NCI-H2107 (cell line): ENCODE measurements at places on chromosomes 11 and 22.
A peak's percentile ranks its signal among the peaks of the same experiment; 100 is the strongest.

DNA sequence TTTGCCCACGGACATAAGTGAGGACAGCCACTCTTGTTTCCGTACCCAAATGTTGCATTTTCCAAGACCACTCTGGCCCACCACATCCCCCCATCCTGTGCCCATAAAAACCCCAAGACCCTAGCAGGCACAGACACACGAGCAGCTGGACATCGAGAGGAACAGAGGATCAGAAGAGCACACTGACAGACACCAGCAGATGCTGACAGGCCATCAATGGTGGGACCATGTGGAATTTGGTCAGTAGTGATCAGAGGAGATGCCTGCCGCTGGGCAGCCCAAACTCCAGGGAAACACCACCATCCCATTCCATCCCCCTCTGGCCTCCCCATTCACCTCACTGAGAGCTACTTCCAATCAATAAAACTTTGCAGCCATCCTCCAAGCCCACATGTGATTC is 87.0 kb downstream of the DLG2 start:
- no peak for DNase-seq

DNA sequence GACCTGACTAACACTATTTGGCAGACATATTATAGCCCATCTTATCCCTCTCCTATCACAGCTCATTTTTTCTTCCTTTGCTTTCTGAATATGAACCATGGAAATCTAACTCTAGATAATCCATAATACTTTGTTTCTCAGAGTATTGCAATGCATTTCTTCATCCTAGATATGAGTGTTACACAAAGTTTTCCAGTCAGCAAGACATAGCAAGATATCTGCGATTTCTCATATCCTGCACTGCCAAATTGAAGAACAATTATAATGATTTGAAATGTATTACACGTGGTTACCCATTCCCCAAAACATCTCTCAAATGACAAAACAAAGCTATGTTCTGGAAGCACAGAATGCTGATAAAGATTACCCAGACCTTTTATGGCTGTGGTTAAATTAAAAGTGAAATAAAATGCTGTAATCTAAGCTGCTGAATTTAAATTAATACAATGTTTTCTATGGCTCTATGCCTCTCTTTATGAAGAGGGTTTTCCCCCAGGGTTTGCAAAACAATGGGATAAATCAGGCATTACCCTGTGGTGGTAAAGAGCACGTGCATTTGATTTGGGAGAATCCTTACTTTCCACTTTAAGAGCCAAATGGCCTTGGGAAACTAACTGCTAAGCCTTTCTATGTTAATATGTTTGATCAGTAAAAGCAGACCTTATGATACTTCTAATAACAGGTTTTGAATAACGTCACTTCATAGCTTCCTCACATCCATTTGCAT is 1291.0 kb upstream of the CNTN5 start:
- no peak for DNase-seq

GRCh38 chr11:61297746-61298145 is 2.6 kb upstream of the VWCE start:
- DNase-seq, result no peak

GRCh38 chr11:100800202-100800601 is 113.1 kb downstream of the ARHGAP42 start:
- no peak for DNase-seq

DNA sequence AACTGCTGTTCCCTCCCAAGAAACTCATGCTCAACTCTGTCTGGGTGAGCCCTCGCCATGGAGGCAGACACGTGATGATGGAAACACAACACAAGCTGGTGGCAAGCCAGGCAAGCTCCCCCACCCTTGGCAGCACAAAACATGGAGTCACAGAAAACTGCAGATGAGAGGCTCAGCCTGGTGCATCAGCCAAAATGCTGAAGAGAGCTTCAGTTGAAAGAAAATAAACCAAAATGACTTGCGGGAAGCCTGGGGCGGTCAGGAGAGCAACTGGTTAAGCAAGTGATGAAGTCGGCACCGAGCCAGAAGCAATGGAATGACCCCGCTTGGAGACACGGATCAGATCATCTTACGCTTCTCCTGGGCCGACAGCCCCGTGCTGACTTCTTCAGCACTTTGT is 68.3 kb downstream of the C11orf58 start:
- no peak for DNase-seq

DNA sequence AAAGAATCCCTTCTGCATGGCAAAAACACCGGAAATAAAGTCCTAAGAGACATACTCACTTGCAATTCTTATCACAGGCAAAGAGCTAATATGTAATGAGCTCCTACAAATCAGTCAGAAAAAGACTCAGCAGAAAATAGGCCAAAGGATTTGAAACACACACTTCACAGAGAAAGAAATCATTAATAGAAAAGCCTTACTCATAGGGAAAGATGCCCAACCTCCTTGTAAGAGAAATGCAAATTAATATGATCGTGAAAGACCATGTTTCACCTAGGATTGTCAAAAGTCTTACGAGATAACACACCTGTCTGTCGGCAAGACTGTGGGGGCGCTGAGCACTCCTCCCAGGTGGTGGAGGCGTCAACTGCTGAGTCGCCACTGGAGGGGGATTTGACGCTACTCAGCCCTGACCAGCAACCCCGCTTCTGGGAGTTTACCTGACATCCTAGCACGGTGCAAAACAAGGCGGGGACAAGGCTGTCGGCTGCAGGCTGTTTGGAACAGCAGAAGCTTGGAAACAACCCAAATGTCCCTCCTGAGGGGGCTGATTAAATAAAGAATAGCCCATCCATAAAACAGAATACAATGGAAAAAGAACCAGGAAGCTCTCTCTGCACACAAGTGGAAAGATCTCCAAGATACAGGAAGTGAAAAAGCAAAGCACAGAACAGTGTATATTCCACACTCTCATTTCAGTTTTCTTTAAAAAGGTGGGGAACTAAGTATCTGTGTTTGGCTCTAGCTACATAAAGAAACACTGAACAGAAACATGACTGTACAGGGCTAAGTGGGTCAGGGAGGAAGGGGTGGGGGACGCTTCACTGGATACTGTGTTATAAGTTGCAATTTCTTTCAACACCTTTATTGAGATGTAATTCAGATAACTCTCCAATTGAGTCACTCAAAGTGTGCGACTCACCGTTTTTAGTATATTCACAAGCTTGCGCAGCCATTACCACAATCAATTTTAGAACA is 11.5 kb downstream of the CSNK1E start:
- DNase-seq, result no peak

GRCh38 chr11:67464411-67465188 is 4.5 kb downstream of the TMEM134 start:
- DNase-seq, result peak; percentile 56

- no peak for DNase-seq
Observed at GRCh38 chr11:64456509-64457320, 97.8 kb downstream of the RPS6KA4 start.

GRCh38 chr11:118415739-118416068 is 14.3 kb downstream of the ATP5MG start:
- DNase-seq, result no peak

GRCh38 chr11:43397251-43397650 is 38.5 kb downstream of the TTC17 start:
- no peak for DNase-seq

- DNase-seq, result no peak
Observed at GRCh38 chr11:30859669-30860068, 273.5 kb upstream of the MPPED2 start.

GRCh38 chr22:29503811-29504372 is 23.9 kb downstream of the NEFH start:
- DNase-seq, result no peak

GRCh38 chr11:22859756-22860155 is 518 bp downstream of the CCDC179 start:
- DNase-seq, result no peak

DNA sequence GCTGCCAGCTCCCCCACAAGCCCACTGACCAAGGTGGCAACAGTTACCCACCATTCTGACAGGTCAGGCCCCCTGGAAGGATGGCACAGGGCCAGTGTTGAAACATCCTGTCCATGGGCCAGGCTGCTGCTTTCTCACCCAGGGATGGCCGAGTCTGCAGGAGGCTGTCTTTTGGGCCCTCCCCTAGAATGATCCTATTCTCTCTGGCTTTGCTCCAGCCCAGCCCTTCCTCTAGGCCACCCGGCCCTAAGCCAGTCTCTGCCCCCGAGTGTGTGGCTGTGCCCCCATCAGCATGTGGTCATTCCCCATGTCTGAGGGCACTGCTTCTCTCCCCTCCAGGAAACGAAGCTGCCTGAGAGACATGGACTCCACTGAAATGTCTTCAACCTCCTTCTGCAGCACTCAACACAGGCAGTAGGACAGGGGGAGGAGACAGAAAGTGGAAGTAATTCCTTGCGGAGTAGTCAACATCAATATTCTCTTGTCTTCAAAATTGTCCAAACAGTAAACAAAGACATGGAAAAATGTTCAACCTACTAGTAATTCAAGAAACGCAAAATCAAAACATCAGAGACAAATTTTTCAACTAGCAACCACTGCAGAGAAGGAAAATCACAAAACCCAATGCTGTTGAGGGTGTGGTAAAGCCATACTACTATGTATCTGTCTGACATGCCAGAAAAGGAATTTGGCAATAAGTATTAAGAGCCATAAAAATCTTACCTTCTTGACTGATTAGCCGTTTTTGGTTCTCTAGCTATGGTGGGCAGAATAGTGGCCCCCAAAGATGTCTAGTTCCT is 5.1 kb upstream of the SCARF2 start:
- DNase-seq, result no peak

GRCh38 chr11:117828611-117829368 is 4.2 kb upstream of the FXYD2 start:
- no peak for DNase-seq

GRCh38 chr11:64074239-64074638 is 38.5 kb downstream of the FLRT1 start:
- no peak for DNase-seq

GRCh38 chr11:57555393-57555792 is 12.1 kb downstream of the UBE2L6 start:
- DNase-seq, result no peak

- no peak for DNase-seq
Observed at GRCh38 chr22:46827781-46828180, 65.3 kb downstream of the TBC1D22A start.

DNA sequence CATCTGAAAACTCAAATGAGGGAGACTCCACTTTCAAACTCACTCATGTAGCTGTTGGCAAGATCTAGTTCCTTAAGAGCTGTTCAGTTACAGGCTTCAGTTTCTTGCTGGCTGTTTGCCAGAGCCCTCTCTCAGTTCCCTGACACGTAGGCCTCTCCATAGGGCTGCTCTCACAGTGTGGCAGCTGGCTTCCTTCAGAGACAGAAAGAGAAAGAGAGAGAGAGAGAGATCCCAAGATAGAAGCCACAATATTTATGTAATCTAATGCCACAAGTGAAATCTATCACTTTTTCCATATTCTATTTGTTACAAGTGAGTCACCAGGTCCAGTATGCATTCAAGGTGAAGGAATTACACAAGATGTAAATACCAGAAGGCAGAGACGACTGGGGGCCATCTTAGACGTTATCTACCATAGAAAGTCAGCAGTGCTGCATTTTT is 168.8 kb downstream of the RCN1 start:
- DNase-seq, result no peak

DNA sequence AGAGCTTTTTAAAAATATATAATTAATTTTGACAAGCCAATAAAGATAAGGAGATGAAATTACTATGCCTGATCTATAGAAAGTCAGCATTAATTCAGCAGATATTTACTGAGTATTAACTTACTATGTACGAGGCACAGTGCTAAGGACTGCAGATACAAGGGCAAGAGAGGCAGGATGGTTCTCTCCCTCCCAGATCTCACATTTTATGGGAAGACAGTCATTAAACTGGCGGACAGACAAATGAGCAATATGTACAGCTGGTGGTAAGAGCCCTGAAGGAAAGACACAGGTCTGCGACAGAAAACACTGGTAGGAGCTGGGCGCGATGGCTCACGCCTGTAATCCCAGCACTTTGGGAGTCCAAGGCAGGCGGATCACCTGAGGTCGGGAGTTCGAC is 36.8 kb downstream of the MCHR1 start:
- DNase-seq, result no peak

GRCh38 chr11:75946531-75947530 is 131.8 kb downstream of the UVRAG start:
- peak; percentile 47 for DNase-seq

DNA sequence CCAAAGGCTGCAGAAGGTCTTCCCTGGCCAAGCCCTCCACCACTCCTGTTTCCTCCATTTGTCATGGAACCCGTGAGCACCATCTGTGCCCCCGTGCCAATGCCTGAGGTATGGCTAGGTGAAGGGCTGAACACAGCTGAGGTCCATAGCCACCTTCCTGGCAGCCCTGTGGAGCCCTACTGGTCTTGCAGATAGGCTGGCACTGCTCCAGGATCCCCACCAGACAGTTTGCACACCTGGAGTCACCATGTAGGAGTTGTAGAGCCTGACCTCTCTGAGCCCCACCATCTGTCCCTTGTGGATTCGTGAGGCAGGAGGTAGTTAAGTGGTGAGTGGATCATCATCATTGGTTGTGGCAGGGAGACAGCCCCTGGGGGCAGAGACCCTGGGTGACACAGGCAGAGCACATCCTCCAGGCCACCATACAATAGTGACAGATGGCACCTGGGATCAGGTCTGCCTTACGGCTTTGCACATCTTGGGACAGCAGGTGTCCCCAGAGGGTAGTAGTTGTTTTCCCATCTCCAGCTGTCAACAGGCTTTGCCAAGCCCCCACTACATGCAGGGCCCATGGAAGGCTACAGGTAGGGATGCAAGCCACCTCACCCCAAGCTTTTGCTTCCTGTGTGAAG is 52.5 kb upstream of the SUSD2 start:
- no peak for DNase-seq

DNA sequence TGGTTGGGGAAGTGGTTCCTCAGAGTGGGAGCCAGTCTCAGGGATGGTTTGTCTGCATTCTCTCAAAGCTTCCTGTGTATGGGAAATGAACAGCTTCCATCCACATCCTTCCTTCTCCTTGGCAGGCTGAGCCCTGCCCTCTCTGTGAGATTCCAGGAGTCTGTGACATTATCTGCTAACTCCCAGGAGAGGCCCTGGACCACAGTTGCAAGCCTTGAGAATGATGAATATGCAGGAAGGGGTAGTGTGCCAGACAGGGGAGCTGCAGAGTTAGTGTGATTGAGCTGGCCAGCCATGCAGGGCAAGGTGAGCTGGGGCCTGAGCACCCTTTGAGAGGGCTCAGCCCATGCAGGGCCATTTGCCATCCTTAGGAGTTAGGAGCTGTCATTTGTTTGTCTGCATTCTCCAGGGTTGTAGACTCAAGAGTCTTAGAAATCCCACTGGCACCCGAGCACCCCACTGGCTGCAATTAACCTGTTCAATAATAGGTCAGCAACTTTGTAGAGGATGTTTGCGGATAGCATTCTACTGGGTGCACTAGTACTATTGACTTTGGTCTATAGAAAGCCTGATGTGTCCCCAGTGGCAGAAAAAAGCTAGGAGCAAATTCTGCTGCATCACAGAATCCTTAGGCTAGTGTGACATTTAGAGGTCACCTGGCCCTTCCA is 299.0 kb upstream of the CADM1 start:
- DNase-seq, result no peak
